ENCODE measurements at places on chromosomes 5 and 9.

DNA sequence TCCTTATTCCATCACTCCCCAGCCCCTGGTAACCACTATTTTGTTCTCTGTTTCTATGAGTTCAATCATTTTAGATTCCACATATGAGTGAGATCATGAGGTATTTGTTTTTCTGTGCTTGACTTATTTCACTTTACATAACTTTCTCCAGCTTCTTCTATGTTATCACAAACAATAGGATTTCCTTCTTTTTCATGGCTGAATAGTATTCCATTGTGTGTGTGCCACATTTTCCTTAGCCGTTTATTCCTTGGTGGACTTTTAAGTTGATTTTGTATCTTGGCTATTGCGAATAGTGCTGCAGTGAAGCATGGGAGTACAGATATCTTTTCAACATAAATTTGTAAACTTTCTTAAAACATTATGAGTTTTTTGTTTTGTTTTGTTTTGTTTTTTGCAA, 15.1 kb downstream of the SYK start:
- DNase-seq: no peak

- no peak for DNase-seq
These were observed 11.0 kb upstream of the HAPLN1 start for GRCh38 chr5:83731638-83732037.

DNA sequence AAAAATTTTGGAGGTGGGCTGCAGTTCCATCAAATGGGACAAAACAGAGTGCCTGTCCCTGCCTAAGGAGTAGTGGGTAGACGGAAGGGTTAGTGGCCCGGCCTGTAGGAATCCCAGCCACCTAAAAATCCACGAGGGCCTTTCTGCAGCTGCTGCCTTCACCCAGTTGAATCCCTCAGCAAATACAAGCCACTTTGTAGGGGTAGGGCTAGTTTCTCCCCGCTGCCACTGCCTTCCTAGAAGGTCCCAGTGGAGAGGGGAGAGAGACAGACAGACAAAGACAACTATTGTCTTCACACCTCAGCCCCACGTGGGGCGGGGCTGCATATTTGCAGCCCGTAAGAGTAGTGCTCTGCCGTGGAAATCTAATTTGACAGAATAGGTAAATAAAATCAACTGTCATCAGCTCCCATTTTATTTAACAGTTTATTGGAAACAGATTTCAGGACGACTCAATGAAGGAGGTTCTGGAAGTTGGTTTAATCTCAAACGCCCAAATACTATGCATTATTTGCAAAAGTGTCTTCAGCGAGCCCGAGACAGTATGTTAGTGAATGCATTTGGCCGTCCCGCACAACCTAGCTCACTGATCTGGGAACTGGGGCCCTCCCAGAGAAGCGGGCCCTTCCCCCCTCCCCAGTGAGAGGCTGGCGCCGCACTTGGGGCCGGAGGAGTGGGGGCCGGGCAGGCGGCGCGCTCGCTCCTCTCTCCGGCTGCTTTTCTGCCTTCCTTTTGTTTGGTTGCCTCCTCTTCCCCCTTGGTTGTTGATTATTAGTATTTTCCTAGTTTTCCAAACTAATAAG, 67.6 kb upstream of the TBCA start:
- no peak for DNase-seq

DNA sequence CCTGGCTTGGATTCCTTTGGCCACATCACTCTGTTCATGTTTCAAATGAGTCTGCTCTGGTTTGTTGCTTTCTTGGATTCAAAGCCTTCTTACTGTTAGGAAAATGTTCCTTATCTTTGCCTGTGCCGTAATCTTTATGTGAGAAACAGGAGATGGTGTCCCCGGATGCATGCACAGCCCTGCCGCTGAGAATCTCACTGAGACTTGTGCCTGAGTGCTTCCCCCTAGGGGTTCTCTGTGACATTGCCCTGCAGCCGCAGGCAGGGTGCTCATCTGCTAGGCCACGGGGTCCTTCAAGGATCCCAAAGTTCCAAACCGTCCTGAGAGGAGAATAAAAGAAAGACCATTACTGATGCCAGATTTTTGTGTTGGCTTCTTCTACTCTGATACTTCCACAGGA, 81.4 kb upstream of the ANKRD55 start:
- DNase-seq: no peak

GRCh38 chr5:40797273-40798011, 732 bp downstream of the PRKAA1 start:
- DNase-seq: peak; percentile 71

- no peak for DNase-seq
These were observed 644.6 kb downstream of the PRR16 start for GRCh38 chr5:121108725-121109124.

GRCh38 chr9:98973576-98973975, 29.9 kb downstream of the COL15A1 start:
- no peak for DNase-seq
